CD14-positive monocyte (primary cell): ENCODE measurements at places on chromosomes 11 and 22.

- no peak for DNase-seq
Measured at GRCh38 chr11:15852179-15852578, 504.2 kb downstream of the SOX6 start.

GRCh38 chr11:116193321-116194131 is 579.3 kb downstream of the BUD13 start:
- no peak for DNase-seq

DNA sequence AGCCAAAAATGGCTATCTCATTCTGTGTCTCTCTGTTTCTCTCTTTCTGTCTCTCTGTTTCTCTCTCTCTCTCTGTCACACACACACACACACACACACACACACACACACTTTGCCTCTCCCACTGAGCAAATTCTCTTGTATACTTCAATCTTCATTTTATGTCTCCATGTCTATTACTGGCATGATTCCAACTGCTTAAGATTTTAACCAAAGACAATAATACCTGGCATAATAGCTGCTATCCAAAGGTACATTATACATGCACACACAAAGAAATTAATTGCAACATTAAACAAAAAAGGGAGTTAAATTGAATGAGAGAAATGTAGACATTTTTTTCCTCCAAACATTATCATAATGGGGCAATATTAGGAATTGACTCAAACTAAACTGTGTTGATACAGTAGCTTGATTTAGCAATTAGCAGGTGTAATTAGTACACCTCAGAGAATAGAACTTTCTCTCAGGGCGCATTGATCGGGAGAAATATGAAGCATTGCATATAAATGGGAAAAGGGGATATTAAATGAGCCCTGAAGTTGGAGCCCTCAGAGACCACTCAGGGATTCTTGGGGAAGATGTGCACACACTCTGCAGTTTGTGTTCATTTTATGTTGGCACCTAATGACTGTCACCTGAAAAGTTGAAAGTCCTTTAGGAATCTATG is 17.4 kb upstream of the SLC1A2 start:
- no peak for DNase-seq

DNA sequence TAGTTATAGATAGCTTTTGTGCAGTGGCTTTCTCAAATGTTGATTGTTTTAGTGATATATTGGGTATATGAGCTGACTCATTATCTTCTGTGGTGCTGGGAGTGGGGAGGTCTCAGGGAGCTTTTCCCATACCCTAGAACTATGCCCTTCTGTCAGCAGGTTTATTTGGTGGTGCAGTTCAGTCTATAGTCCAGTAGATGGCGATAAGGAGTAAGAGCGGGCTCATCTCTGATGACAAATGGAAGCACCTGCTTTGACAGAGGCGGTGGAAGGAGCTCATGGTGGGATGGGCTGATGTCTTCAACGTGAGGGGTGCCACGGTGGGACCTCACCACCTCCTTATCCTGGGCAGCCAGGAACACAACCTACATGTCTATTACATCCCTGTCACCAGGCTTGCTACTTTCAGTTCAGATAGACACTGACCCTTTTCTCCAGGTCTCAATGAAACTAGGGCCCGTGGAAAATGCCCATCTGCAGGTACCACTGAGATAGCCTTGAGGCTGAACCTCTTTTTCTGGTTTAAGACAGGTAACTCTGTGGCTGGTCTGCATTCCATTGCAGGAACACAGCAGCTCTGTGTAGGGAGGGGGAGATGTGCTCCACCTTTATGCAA is 13.0 kb upstream of the OR6A2 start:
- peak; percentile 37 for DNase-seq

DNA sequence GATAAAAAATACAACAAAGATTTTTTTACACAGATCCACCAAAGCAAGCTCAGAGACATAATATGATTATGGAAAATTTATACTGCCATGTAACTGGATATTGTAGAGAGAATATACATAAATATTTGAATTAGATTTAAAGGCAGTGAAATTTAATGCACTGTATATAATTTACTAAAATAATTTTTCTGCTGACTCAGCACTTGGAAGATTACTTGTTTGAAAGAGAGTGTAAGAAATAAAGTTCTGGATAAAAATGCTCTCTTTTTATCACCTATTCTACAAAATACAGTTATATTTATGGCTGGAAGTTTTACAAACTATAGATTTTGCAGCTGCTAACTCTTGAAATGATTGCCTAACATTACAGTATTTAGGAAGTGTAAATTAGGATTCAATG is 628.3 kb upstream of the CHORDC1 start:
- DNase-seq: no peak

- no peak for DNase-seq
Measured at GRCh38 chr11:110896358-110896757, 184.1 kb upstream of the ARHGAP20 start.

GRCh38 chr11:100719362-100719761 is 32.3 kb downstream of the ARHGAP42 start:
- DNase-seq: no peak

- no peak for DNase-seq
Measured at GRCh38 chr11:102868339-102868738, 6.4 kb downstream of the MMP12 start.

DNA sequence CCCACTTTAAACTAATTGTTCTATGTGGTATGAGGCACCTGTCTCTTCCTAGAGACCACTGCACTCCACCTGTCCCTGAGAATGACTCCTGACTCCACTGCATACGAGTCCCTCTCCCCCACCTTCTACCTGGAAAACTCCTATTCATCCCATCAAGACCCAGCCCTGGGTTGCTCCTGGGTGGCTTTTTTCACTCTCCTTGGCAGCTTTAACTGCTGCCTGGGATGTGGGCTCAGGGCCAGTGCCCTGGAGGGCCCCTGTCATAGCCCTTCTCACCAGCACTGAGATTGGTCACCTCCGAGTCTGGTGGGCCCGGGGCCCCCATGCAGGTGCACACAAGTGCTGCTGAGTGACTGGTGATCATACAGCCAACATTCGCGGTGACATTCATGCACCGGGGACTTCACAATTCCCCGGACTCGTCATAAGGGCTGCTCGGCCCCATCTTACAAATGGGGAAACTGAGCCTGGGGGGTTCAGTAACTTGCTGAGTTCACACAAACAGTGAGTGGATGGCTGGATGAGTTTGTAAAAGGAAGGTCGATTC is 25.9 kb upstream of the TOLLIP start:
- no peak for DNase-seq

GRCh38 chr22:40040927-40041326 is 46.2 kb downstream of the FAM83F start:
- DNase-seq: no peak

DNA sequence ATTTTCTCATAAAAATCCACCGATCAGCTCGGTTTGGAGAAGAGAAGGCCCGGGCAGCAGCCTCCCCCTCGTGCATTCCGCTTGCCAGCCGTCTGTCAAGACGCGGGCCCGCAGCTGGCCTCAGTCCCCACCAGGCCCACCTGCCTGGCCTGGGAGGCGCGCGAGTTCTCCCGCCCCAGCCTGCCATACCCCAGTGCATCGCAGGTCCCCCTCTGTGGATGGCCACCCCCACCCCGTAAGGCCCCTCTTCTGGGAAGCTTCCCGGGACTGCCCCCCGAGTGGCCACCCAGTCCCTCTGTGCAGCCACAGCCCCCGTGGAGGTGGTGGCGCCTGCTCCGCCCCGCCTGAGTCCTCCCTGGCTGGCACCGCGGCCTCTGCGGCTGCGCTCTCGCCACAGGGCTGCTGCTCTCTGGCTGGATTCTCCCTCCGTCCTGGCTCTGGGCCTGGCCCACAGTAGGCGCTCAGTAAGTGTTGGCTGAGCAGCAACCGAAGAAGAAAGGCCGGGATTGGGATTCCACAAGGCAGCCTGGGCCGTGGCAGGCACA is 74.0 kb upstream of the TCF20 start:
- DNase-seq: no peak

GRCh38 chr11:72981080-72981479 is 161.0 kb downstream of the FCHSD2 start:
- DNase-seq: no peak

DNA sequence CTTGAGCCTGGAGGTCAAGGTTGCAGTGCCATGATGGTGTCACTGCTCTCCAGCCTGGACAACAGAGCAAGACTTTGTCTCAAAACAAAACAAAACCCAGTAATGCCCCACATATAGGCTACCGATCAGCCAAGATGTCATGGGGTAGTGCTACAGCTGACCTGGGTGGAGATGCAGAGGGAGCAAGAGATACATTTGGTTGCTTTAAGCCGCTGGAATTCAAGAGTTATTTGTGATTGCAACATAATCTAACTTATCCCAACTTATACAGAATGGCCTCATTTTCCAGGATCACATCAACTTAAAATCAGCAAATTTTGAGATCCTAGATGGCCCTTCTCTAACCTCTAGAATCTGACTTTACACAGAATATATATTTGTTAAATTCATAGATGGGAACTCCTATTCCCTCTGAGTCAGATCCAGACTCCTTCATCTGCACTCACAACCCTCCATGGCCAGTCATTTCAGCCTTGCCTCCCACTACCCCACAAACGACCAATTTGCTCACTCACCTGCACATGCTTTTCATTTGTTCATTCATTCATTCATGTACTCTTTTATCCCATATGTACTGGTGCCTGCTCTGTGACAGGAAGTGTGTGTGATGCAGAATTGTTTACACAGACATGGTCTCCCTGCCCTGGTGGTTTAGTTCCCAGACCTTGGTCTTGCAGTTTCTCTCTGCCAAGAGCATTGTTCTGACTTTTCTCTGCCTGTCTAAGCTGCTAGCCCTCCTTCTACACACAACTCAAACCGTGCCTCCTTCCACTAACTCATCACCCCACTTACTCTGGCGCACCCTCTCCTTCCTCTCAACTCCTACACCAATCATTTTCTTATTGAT is 24.1 kb upstream of the APLNR start:
- DNase-seq: no peak

- peak; percentile 17 for DNase-seq
Measured at GRCh38 chr22:46150655-46151477, 540 bp downstream of the PPARA start.

- no peak for DNase-seq
Measured at GRCh38 chr11:70696564-70696963, 298.2 kb downstream of the CTTN start.

GRCh38 chr11:57413681-57414080 is 13.2 kb downstream of the SLC43A3 start:
- no peak for DNase-seq
